COR-L47 (cell line): ENCODE measurements at places on chromosomes 1 and 21.

DNA sequence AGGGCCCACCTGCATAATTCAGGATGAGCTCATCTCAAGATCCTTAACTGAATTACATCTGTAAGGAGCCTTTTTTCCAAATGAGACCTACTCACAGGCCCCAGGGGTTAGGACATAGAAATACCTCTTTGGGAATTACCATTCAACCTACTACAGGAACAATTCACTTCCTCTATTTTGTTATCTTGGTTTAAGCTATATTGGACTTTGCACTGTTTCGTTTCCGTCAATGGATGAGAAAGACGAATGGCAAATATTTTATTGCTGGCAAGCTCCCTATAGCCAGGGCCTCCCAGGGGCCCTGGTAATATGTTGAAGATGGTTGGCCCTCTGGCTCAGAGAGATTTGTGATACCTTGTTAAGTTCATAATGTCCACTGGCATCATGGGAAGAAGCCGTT, 384.2 kb upstream of the DUSP10 start:
- DNase-seq, result no peak

- no peak for DNase-seq
These were observed 54.5 kb downstream of the SCCPDH start for GRCh38 chr1:246778663-246779062.

DNA sequence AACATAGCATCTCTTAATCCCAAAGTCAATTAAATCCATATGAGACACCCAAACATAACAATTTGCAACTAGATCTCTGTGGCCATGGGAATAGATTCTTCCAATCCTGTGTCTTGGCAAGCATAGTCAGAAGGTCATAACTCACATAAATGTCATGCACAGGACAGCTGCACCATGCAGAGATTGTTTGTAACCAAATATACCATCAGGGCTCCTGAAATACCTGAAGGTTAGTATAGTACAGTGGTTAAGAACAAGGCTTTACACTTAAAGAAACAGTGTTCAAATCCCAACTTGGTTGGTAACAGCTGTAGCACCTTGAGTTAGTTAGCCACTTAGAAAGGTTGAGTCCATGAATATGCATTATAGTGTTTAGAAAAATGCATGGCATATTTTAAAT, 82.6 kb upstream of the CCDC190 start:
- DNase-seq, result no peak

DNA sequence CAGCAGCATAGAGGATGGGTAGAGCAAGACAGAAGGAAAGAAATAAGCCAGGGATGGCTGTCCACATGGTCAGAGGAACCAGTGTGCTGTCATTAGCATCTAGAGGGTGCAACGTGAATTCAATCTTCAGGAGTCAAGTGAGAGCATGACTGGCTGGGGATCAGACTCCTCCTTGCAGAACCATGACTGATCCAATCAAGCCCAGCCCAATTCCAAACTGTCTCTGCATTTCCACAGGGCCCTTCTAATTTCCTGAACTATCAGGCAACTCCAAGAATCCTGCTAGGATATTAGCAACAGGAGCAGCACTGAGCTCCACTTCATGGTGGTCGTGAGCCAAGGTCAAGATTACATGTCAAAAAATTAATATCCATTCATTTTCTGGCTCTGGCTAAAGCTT, 166.8 kb upstream of the CAMK1G start:
- no peak for DNase-seq

- DNase-seq, result peak; percentile 21
These were observed 16.8 kb downstream of the TNFSF4 start for GRCh38 chr1:173190101-173190936.

DNA sequence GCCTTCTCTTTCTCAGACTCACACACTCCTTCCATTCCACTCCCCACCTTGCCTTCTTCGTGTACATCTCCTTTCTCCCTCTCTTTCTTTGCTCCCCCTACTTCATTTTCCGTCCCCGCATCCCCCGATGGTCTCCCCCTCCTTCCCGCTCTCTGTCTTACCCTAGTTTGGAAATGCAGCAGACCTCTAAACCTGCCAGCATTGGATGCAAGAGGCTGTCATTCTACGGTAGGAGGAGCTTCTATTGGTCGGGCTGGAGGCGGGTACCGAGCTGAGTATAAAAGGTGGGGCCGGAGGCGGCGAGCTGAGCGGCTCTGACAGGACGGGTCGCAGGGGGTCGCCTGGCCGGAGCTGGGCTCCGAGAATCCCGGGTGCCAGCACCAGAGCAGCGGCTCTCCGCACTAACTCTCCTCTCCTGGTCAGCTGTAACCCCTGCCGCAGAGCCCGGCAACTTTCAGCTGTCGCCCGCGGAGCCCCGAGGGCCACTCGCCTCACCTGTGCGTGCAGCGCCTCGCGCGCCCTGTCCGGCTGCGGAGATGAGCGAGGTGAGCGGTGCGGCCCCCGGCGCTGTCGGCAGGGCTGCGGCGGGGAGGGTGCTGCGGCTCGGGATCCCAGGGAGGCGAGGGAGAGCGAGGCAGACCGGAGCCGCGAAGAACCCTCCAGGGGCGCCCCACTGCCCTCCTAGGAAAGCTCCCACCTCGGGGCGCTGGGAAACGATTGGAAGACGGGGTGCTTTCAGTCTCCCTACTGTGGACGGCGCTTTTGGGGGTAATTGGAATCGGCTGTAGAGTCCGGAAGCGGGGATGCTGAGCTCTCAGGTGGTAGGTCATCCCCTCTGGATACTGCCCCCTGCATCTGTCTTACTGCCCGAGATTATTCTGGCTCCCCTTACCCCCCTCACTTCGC, at the start of gene PCP4L1:
TSS of gene PCP4L1 (plus strand) at position 307 of the 906 bp plus-strand sequence. CDS start at position 537, 230 bp downstream.
- DNase-seq, result no peak

DNA sequence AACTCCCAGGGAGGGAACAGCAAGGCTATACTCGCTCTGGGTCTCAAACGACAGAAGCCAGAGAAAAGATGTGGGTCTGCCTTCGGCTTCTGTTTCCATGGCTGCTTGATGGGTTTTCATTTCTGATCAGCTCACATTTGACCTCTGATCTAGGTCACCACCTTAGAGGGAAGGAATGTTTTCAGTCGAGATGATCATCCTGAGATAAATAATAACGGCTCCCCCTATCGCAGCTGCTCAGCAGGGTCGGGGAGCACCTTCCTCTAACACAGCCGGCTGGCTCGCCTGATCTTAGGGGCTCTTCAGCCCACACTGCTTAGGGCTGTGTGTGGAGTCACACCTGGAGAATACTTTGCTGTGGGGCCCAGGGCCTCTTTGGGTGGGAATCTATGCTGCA, 53.1 kb upstream of the ZNF648 start:
- DNase-seq, result no peak

- DNase-seq, result no peak
These were observed 18.2 kb upstream of the PEX10 start for GRCh38 chr1:2430592-2430973.

- DNase-seq, result no peak
These were observed 85.4 kb downstream of the TBX15 start for GRCh38 chr1:118902711-118903191.

DNA sequence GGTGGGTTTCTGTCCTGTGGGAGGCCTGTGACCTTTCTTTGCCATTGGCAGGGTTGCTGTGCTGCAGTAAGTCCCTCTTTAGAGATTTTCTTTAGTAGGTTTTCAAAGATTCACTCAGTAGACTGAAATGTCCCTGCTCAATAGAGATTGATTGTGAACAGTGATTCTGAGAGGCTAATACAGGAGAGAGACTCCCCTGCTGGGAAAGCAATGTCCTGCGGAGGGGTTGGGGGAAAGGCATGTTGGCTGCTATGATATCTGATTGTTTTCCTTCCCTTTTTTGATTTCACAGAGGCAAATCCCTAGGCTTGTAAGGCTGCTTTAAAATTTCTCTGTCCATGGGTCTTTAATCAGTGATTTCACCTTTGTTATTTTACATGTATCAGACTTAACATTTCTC, 589.9 kb downstream of the ADGRL2 start:
- no peak for DNase-seq

DNA sequence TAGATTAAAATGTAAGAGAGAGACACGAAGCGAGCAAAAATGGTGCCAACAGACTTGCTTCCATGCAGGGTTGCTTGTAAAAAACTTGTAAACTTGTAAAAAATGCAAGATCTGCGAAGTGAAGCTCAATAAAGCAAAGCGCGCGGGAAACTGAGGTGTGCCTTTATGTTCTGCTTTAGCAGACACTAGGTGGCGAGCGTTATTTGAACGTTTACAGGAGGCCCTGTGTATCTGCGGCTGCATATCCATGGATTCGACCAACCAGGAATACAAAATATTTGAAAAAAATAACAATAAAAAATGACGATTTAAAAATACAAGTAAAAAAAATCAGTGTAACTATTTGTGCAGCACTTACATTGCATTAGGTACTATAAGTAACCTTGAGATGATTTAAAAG, 1.5 kb downstream of the UBE2G2 start:
- peak; percentile 61 for DNase-seq

- DNase-seq, result no peak
These were observed 261.8 kb downstream of the FOXD2 start for GRCh38 chr1:47699492-47700235.

GRCh38 chr1:29546496-29546895, 310.2 kb downstream of the PTPRU start:
- DNase-seq, result no peak

GRCh38 chr1:41599912-41600311, 115.4 kb upstream of the EDN2 start:
- DNase-seq, result no peak

DNA sequence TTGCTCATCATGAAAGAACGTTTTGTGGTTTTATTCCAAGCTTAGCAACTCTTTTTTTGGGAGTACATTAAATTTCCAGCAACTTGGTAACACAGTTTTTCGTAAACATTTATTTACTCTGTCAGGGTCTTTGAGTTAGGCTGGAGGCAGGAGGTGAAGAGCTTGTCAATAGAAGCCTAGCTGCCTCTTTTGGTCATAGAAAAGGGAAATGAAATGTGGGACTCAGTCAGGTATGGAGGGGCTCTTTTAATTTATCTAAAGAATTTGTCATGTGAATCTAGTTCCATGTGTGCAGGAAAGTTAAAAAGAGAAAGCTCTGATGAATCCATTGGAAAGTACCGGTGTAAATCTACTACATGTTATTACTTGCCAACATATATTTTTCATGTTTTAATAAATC, 45.9 kb upstream of the PRMT6 start:
- no peak for DNase-seq

DNA sequence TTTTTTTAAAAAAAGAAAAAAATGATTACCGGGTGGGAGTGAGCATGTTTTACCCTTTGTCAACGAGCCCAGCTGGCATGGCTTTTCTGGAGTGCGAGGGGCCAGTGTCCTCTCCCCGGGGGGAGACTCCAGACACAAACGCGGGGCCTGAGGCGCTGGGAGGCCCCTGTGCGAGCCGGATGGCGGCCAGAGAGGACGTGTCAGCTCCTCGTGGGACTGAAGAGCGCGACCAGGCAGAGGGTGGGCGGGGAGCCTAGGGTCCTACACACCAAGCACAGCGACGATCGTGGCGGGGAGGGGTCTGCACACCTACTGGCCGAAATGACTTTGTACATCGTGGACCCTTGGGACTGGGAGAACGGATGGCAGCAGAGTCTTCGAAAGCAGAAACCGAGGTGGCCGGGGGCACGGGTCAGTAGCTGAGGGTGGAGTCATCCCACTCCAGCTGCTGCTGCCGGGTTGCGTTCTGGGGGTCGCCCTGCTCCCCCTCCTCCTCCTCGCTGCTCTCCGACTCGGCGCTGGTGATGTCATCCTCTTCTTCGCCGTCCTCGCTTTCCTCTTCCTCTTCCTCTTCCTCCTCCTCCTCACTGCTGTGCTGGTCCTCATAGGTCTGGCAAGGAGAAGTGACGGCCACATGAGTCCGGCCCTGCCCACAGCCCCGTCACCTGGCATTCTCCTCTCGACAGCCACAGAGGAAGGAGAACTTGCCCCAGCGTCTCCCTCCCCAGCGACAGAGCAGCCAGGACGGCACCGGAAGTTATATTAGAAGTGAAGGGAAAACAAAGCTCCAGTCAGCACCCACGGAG, 78.8 kb downstream of the PIK3CD start:
- DNase-seq, result no peak

DNA sequence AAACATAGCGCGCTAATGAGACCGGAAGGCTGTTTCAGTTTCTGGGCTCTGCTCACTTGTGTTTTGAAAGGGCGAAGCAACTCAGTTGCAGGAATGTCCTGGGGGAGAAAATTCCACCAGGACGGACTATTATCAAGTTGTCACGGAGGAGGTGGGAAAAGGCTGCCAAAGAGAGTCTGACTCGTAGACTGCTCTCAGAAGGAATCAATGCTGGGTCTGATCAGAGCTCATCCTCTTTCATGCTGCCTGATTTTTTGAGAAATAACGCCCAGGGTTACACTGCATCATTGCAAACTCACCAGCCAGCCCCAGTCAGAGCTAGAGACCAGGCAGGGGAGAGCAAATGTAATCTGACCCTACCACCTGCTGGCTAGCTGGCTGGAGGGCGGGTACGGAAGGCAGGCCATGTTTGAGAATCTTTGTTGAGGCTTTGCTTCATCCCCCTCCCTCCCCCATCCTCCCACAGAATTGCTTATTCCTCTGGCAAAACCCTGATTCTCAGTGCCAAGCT, 36.4 kb upstream of the BCL9 start:
- peak; percentile 42 for DNase-seq

DNA sequence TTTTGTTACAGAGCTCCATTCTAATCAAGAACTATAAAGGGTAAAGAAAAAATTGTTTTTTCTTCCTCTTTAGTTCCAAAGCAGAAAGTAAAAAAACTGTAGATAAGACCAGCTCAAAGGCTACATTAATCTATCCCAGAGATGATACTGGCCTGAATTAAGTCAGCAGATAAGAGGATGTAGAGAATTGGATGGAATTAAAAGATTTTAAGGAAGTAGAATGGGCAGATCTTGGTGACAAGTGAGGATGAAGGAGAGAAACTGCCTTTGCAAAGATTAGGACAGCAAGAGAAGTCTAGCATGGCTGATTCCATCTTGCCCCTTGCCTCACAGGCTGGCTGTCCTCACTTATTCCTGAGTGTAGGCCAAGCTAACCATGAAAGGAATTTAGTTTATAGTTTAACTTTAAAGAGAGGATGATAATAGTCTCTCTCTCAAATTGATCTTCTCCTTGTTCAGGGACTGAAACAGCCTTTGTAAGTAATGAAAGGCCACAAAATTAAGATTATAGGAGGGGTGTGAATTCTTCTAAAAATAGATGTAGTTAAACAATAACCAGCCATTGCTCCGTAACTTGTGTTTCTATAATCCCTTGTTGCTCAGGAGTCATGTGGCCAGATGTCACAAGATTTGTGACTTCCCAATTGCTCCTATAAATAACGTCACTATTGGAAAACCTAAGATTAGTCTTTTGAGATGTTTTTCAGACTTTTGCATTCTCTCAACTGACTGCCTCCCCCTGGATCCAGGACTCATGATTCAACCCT, 265.0 kb upstream of the USP24 start:
- DNase-seq, result no peak

- DNase-seq, result peak; percentile 38
These were observed 2.1 kb downstream of the KIF26B start for GRCh38 chr1:245156736-245157505.

DNA sequence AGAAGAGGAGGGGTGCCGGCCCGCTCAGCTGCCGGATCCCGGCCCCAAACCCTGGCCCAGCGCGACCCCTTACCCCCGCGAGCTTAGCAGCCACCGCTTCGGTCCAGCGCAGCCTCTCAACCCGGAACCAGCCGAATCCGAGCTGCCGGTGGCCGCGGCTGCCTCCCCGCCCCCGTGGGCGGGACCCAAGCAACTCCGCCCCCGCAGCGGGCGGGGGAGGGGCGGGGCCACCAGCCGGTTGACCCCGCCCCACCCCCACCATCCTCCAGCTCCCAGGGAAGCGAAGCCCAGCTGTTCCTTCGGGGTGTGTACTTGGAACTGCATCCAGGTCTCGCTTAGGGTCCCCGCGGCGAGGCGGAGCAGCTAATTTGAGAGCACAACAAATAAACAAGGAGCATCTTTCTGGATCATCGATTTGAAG, at the start of gene TRIM62:
TSS of gene TRIM62 (minus strand) at position 123 of the 421 bp plus-strand sequence. CDS start 611 bp downstream, outside the sequence.
- DNase-seq, result peak; percentile 86

- DNase-seq, result peak; percentile 44
These were observed 12.2 kb downstream of the NTNG1 start for GRCh38 chr1:107153014-107153413.

GRCh38 chr1:98019747-98020146, 98.9 kb upstream of the DPYD start:
- no peak for DNase-seq
